KBM-7 (cell line): ENCODE measurements at places on chromosomes 12 and 14.

DNA sequence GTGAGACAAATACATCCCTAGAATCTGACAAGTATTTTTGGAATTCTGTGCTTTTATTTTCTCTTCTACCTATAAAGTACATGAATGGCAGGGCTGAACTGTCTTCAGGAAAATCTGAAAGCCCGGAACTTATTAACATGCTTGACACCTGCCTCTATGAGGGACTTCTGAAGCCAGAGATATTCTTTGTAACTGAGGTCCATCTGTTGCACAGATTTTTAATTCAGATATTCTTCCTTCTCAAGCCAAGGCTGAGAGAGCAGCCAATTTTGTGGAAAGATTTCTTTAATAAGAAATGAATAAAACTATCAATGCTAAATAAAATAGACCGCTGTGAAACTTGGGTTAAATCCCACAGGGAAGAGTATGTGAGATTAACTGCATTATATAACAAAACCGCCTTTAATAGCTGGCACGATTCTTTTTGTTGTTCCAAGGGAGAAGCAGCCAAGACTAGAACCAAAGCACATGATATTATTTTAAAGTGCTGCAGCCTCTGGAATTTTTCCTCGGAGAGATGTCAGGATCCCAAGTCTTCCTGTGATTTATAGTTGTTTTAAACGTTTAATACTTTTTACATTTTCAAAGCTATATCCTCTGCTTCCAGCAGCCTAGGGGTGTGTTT, 148.9 kb downstream of the CRADD start:
- DNase-seq: no peak

DNA sequence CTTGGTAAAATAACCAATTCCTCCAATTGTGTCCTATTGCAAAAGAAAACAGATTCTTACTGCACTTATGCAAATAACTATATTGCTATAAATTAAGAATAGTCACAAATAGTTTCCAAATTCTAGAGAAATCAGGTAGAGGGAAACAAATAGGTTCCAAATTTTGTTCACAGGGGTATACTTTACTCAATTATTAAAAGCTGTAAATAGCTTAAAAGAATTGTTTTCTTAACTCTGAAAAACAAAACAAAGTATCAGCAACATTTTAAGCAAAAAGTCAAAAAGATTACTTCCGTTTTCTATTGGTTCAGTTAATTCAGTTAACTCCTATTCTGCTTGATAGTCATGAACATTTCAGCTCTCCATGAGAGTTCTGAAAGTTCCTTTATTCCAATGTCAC, 85.6 kb upstream of the PPP4R3A start:
- no peak for DNase-seq

DNA sequence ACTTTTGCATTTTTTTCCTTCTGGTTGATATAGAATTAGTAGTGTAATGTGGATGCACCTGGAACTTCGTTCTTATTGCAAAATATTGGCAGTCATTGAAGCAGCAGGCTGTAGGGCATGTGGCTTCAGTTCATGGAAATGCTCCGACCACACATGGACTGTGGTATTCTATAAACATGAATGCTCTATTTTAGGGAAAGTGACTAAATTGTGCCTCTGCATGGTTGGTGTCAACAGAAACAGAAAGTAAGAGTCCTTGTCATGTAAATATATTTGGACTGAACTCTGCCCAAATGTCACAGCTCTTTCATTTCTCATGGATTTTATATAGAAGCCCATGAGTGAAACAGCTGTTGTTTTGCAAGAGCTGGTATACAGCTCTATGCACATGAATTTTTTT, 917.0 kb downstream of the LRFN5 start:
- peak; percentile 30 for DNase-seq

- no peak for DNase-seq
Observed at GRCh38 chr14:23573384-23574015, 5.1 kb downstream of the JPH4 start.

GRCh38 chr12:15677228-15677627, 112.0 kb downstream of the EPS8 start:
- no peak for DNase-seq

DNA sequence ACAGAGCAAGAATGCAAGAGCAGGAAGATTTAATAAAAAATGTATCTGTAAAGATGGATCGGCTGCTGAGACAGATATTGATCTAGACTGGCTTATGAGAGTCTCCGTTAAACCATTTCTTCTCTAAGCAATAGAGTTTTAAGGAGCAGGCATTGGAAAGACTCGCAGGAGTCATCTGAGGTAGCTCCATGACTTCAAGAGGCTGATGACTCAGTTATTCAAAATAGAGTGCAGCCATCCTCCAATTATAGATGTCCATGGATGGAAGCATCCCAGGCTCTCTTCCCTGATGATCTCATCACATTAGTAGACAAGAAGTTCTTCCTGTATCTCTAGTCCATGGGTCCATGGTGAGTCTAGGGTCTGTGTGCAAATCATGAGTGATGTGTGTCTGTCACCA, 638.3 kb upstream of the TMEM132C start:
- DNase-seq: no peak

DNA sequence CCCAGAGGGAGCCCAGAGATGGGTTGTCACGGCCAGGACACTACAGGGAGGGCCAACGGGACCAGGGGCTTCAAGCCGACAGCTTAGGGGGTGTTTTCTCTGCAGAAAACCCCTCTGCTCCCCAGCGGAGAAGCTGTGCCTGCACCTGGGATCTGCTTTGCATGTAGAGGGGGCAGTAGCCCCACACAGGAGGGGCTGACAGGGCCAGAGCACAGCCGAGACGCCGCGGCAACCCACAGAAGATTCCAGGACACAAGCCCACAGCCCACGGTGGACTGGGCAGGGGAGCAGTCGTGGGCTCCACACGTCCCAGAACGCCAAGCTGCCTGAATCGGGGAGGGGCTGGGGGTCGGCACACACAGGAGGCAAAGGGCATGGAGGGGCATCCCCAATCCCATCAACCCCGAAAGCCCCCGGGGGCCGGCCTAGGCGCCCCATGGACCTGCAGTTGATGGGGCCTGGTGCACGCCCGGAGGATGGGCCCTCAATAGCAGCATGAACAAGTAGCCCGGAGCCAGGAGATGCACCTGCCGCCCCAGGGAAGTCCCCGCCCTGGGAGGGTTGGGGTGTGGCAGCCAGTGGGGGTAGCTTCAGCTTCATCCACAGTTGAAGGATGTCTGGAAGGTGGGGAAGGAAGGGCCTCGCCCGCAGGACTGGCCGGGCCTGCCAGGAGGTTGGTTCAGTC, 30.5 kb upstream of the TMEM179 start:
- DNase-seq: no peak

DNA sequence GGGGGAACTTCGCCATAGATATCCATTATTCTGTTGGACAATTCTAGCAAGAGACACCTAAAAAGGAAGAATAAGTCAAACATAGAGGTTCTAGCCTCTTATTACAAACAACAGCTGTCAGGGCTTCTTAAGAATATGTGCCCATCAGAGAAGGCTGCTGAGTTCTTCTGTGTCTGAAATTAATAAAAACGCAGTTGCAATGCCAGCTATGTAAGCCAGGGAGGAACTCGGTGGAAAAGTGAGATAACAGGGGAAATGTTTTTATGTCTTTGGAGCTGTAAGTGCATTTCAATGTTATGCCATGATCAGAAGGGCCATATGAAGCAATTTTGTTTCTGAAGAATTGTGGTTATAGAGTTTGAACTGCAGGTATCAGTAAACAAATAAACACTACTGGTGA, 95.0 kb downstream of the SYT1 start:
- DNase-seq: no peak

DNA sequence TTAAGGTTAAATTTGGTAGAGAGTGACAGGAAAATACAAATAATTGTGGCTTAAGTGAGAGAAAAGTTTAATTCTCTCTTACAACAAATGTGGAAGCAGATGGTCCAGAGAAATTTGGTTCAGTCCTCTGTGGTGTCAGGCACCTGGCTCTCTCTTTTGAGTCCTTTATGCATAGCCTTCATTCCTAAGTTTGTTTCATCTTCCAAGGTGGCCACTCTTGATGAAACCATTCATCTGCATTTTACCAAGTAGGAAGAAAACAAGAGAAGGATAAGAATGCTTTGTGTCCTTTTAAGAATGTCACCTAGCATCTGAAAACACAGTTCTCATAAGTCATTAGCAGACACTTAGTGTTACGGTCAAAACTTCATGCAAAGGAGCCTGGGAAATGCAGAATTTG, 442.5 kb downstream of the CCER1 start:
- no peak for DNase-seq

DNA sequence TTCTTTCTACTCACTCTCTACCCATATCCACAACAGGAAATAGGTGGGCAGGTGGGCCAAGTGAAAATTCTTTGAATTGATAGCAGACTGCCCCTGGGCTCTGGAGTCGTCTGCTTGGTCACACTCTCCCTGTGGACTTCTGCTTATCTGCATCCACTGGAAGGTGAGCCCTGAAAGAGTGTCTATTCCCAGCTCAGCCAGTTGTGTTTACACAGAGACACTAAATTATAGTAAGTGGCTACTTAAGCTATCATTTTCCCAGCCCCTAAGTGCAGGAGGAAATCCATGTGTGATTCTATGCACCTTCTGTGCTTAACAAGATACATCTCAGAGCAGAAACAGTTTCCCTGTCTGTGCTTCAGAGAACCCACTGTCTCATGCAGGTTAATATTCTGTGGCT, 338.4 kb downstream of the FUT8 start:
- no peak for DNase-seq

- DNase-seq: no peak
Observed at GRCh38 chr14:82362452-82362851, 828.8 kb upstream of the SEL1L start.

GRCh38 chr14:50366115-50366514, 30.6 kb downstream of the CDKL1 start:
- DNase-seq: no peak

- DNase-seq: peak; percentile 86
Observed at GRCh38 chr12:62466018-62466593, 520 bp upstream of the MON2 start.

GRCh38 chr12:100721169-100721568, 73.4 kb upstream of the ANO4 start:
- DNase-seq: no peak

- DNase-seq: no peak
Observed at GRCh38 chr12:128394137-128394536, 127.2 kb downstream of the TMEM132C start.

DNA sequence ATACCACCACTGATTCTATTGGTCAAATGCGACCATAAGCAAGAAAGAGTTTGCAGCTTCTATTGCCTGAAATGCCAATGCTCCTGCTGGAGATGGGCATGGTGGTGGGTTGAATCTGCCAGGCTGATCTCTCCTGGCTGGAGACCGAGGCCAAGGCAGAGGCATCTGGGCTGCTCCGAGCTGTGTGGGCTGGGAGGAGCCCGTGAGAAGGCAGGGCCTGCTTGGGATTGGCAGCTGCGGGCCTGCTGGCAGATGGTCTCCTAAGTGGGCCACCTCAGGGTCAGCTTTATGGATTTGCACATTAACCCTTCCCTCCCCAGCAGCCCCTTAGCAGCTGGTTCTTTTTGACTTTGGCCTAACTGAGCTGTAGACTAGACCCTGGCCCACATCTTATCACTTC, 25.4 kb downstream of the SRRM4 start:
- DNase-seq: no peak

DNA sequence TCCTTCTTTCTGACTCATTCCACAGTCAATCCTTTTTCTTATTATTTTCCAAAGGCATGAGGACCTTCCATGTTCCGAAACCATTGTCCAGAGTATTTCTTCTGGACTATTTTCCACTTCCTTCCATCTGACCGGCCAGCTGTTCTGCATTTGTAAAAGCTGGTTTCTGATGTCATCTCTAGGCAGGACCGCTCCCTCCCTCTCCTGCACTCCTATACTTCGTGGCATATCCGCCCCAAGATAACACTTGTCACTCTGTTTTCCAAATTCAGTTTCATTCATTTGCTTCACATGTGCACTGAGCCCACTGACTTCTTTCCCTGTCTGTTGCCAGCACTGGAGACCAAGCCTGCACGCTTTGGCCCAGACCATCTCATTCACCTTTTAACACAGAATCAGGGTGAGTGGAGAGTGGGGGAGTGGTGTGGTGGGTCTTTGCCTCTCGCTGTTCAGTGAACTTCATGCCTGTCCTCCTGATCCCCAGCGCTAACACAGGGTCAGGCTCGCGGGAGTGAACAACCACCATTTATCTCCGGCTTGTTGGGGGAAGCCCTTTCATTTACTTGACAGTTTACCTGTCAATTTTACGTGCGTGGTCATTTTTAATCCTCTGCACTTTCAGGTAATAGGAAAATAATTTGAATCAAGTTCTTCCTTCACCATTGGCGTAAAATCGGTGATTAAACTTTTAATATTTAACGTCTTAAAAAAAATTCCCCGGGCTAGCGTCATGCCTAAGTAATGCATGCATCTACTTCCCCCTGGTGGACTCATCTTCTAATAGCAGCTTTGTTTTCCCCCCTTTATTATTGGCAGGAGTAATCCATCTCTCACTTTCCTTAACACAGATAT, 52.5 kb downstream of the C12orf75 start:
- DNase-seq: peak; percentile 73

DNA sequence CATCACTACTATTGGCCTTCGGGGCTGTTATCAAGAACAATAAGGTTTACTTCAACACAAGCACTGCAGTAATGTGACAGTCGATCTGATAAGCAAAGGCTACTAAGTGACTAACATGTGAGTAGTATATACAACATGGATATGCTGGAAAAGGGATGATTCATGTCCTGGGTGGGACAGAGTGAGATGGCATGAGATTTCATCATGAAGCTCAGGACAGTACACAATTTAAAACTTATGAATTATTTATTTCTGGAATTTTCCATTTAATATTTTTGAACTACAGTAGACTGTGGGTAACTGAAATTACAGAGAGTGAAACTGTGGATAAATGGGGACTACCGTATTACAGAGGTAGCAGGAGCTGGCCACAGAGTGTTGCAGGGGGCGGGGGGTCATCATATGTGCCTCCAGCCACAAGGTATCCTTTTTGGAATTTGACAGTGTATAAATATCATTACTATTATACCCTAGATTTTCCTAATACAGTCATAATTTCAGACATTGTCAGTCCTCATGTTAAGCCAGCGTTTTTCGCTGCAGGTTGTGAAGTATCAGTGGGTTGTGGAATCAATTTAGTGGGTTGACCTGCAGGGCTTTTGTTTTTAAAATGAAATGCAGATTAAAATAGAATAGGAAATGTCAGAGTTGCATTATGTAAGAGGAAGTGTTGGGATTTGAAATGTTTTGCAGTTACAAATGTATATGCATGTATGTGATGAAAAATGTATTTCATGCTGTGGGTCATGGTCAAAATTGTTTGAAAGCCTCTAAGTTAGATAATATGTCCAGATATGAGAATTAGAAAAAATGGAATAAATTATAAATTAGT, 148.0 kb upstream of the NUDT4 start:
- DNase-seq: no peak

DNA sequence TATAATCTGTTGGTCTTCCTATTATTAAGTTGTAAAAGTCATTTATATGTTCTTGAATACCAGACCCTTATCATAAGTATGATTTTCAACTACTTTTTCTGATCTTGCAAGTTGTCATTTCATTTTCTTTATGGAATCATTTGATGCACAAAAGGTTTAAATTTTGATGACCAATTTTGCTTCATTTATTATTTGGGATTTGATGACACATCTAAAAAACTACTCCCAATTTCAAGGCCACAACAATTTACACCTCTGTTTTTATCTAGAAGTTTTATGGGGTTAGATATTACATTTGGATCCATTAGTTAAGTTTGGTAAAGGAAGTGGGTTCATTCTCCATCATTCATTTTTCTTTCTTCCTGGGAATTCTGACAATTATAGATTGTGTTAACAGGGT, 259.2 kb downstream of the LRFN5 start:
- DNase-seq: no peak
